Vagina (tissue), 2 donors: ENCODE measurements at places on chromosomes 6 and 20. TPM values are rescaled to one million over a fixed set of nuclear protein-coding genes. Genes with fewer than 3 reads are reported as not detected.

DNA sequence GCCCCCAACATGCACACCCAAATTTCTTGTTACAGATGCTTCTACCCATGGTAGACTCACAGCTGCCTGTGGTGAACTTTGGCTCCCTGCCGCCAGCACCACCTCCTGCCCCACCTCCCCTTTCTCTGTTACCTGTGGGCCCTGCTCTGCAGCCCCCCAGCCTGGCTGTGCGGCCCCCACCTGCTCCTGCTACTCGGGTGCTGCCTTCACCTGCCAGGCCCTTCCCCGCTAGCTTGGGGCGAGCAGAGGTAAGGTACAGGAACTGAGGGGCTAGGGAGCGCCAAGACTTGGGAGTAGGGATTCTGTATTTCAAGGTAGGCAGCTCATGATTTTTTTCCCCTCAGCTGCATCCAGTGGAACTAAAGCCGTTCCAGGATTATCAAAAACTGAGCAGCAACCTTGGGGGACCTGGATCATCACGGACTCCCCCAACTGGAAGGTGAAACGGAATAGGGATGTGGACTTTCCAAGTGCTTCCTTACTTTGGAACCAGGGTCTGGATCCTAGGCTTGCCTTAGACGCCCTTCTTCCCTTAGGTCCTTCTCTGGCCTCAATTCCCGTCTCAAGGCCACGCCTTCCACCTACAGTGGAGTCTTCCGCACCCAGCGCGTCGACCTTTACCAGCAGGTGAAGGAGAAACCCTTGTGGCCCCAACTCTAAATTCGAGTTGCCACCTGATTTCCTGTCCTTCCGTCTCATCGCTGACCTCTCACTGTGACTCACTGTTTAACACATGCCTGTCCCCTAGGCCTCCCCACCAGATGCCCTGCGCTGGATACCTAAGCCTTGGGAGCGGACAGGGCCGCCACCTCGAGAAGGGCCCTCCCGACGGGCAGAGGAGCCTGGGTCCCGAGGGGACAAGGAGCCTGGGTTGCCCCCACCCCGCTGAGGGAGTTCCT is 15.5 kb downstream of the BAG6 start:
- H3K27ac ChIP-seq = no peak overlapping the region

DNA sequence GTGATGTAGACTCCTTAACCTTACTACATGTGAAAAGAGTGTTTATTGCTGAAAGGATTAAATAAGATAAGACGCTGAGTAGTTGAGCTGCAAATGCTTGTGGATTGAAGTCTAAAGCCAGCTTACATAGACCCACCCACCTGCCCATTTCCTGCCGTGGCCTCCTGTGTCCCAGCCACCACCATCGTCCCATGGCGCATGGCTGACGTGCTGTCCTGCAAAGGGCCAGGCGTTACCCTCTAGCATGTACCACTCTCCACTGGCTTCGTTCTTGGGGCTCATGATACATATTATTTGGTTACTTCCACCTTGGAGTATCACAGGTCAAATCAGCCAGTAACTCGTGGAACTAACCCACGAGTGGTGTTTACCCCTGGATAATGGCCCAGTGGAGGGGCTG is 181.8 kb downstream of the CDH4 start:
- no peaks in the 10 kb centered on the region for H3K36me3 ChIP-seq
- H3K4me1 ChIP-seq = peaks cover 11% of the 10 kb centered on the region
- no peak for DNase-seq
- H3K27me3 ChIP-seq = no peaks in the 10 kb centered on the region
- H3K4me3 ChIP-seq = no peak overlapping the region

- DNase-seq = no peak
- no peaks in the 10 kb centered on the region for H3K27me3 ChIP-seq
- no peaks in the 10 kb centered on the region for H3K4me1 ChIP-seq
- no peak overlapping the region for H3K27ac ChIP-seq
- H3K36me3 ChIP-seq = no peaks in the 10 kb centered on the region
- no peak overlapping the region for H3K4me3 ChIP-seq
These were observed 3.2 kb upstream of the RFPL4B start for GRCh38 chr6:112343977-112344376.

The CALHM5 gene
- 2.2 TPM for total RNA-seq

The LHFPL5 gene
- not detected for total RNA-seq
